ENCODE measurements at places on chromosomes 13 and 19.

- DNase-seq, result peak; percentile 83
Observed at GRCh38 chr19:7799640-7800355, 30.2 kb upstream of the EVI5L start.

- no peak for DNase-seq
Observed at GRCh38 chr13:74210693-74211393, 76.6 kb upstream of the KLF12 start.

DNA sequence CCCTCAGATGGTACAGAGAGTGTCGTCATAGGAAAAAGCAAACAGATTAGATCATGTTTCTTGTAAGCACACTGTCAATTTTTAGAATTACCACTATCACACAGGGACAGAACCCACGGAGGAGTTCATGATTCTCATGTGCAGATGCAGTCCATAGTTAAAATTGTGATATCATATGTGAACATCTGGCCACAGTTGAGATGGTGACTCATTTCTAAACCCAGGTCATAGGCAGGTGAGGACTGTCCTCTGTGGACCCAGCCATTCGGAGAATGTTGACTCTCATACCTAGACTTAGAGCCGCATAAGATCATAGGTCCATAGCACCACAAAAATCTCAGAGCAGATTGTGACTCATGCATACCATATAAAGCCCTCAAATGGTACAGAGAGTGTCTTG lies 17.8 kb upstream of the ZNF730 start:
- no peak for DNase-seq

GRCh38 chr13:76944456-76944855 lies 3.9 kb upstream of the ACOD1 start:
- no peak for DNase-seq

- no peak for DNase-seq
Observed at GRCh38 chr19:45103156-45103507, 10.2 kb downstream of the PPP1R37 start.
